ENCODE measurements at places on chromosomes 12 and 14.

DNA sequence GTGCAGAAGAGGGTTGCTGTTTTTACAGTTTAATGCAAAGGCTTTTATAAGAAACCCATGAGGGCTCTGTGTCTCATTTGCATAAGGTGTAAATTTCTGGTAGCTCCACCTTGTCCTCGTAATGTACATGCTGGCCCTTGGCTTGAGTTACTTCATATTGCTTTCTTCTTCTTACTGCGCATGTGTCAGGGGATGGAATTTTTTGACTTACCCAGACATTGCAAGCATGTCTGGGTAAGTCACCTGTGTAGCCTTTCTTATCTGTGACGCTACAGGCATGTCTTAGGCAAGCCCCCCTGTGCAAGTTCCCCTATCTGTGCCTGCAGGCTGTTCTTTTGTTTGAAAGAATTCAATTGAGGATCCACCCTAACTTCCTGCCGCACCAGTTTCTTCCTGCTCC lies 274.2 kb downstream of the ETNK1 start:
- DNase-seq: no peak

DNA sequence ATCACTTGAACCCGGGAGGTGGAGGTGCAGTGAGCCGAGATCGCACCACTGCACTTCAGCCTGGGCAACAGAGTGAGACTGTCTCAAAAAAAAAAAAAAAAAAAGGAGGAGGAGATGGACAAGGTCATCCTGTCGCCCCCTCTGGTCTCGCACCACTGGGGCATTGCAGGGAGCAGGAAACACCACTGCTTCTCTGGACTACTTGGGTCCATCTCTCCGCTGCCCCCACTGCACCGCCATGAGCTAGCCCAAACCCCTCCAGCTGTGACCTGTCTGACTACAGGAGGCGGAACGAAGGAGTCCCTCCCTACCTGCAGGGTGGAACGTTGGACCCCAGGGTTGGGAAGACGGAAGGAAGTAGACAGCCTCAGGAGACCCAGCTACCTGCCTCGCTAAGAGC lies 18.2 kb upstream of the FAM222A start:
- no peak for DNase-seq

DNA sequence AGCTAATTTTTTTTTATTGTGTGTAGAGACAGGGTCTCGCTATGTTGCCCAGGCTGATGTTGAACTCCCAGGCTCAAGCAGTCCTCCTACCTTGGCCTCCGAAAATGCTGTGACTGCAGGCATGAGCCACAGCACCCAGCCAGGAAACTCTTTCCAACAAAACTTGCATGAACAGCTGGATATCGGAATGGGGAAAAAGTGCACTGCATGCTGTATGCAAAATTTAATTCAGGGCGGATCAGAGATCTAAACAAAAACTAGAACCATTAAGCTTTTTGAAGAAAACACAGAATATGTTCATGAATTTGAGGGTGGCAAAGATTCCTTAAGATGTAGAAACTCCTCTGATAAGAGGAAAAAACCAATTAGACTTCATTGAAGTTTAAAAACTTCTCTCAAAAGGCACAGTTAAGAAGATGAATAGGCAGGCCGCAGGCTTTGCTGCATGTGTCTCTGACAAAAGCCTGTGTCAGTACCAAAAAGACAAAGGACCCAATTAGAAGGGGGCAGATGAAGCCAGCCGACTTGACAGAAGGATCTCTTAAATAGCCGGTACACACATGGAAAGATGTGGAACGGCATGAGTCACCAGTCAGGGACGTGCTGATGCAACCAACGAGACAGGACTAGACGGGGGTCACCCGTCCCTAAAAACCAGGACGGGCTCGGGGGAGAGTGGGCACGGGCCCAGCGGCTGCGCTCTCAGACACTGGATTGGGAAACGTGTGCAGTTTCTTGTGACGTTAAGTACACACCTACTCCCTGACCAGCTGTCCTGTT lies 34.8 kb upstream of the MMP17 start:
- DNase-seq: no peak

- DNase-seq: no peak
Observed at GRCh38 chr12:104750061-104750460, 208.0 kb downstream of the SLC41A2 start.

DNA sequence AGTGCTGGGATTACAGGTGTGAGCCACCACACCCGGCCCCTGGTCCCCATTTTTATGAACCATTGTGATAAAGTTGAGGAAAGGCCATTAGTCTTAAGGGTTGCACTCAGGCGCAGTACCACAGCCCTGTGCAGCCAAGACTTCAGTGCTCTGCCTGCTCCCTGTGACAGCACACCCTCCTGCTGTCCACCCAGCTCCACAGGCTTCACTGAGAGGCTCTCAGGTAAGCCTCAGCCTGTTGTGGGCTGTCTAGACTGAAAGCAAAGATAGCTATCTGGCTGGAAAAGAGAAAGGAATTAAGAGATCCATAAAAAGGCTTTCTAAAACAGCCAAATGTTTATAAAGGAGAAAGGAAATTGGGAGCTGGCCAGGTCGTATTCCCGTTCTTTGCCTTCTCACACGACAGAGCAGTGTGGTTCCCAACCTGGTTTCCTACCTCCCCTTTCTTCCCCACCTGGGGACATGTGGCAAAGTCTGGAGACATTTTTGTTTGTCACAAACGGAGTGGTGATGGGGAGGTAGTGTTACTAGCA lies 19.1 kb upstream of the DNM1L start:
- no peak for DNase-seq

DNA sequence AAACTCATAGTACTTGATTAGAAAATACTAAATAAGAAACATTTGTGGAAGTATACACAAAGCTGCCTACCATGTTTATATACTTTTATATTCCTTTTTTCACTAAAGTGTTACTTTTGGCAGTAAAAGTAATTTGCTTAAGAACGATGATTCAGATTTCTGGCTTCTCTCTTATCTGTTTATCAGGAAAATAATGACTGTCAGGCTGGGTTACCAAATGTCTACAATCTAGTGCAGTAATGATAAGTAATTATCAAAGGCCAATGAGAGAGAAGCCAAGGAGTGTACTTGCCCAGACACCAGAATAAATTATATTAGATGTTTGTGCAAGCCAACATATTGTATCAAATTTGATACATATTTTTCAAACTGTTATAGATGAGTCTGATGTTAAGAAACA lies 113.4 kb downstream of the RALGAPA1 start:
- no peak for DNase-seq

DNA sequence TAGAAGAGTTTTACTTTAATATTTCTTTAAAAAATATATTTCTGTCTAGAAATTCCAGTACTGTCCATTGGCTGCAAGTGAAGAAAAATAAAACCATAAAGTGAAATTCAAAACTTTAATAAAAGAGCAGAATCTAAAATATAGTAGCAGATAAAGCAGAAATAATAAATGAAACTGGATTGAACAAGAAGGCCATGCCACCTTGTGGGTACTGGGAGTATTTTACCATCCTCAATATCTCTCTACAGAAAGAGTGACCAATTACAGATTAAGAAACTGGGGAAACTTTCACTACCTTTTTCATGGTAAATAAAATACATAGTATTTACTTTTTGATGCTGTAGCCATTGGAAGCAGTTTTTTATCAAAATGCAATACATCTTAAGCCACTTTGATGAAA lies 220.5 kb downstream of the BCAT1 start:
- no peak for DNase-seq
